ENCODE measurements at places on chromosomes 4 and X. TPM values are rescaled to one million over a fixed set of nuclear protein-coding genes. Genes with fewer than 3 reads are reported as not detected.

The KLHL5 gene
- total RNA-seq: 21.5 TPM

The ZMAT1 gene
- total RNA-seq: 14.8 TPM

The FAM184B gene
- not detected for total RNA-seq

The POLN gene
- total RNA-seq: 4.9 TPM

The LIMCH1 gene
- 0.07 TPM for total RNA-seq

The ABCG2 gene
- total RNA-seq: 0.54 TPM

The EPGN gene
- total RNA-seq: 0.54 TPM

The PPP1R2C gene
- 32.2 TPM for total RNA-seq

- DNase-seq: no peak
Observed at GRCh38 chr4:20829617-20830357, 129.5 kb downstream of the PACRGL start.

GRCh38 chr4:143538979-143539669 is 25.6 kb downstream of the SMARCA5 start:
- no peak for DNase-seq

DNA sequence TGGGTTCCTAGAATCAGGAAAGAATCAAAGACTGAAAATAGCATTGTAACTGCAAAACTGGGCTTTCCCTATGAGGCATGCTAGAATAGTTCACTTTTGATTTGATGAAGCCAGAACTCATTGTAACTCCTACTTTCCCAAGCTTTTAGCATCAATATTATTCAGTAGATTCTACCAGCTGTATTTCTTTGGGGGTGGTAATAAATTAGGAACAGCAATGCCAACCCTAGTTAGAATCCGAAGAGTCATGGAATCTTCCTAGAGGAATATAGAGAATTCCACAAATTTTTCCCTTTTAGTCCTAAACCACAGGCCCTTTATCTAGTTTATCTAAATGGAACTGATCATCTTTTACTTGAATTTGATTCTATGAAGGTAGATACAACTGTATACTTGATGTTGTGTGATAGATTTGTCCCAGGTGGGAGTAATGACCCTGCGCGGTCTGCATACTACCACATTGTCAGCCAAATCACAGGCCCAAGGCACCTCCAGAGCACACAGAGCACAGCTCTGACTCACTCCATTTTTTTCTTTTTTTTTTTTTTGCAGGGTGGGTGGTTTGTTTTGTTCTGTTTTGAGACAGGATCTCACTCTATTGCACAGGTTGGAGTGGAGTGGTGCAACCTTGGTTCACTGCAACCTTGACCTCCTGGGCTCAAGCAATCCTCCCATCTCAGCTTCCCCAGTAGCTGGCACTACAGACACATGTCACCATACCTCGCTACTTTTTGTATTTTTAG is 66.6 kb downstream of the EDNRA start:
- DNase-seq: no peak

DNA sequence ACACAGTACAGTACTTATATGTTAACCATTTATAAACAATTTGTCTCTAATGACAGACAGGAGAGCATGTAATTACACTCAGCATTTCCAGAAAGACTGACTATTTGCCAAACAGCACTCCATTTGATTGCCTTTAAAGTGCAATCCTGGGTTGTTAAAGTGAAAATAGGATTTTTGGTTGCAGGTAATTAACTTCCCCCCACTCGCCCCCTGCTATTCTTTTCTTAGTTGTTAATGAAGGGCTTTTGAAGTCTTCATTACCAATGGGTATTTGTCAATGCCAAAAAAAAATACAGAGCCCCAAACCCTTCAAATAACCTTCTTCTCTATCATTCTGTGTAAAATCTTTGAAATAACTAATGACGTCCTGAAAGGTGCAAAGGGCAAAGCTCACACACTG is 825.6 kb downstream of the STPG2 start:
- DNase-seq: no peak

DNA sequence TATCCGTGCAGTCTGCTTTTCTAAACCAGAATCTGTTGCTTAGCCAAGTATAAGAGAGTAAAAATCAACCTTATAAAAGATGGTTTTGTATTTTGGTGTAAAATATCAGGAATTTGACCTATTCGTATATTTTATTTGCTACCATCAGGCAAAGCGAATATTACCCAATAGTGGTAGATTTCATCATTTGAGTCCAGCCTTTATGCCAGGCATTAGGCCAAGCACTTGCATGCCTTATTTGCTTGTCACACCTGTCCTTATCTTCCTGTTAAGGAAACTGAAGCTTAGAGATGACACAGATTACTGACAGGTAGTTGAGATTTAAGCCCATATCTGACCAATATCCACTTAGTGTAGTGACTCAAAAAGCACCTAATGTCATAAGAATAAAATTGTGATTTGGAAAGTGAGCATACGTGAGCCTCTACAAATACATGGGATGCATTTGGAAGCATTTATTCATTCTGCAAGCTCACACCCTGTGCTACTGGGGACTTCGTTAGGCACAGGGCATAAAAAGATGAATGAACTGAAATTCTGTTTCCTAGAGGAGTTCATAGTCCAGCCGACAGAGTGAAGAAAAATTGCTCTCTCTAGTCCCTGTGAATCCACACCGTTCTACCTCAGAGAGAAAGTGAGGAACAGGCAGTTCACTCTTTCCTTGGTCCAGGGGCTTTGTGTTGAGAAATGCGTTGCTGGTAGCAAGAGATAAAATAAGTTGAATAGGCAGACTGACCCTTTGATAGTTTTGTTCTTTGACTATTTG is 2.3 kb upstream of the RNF212 start:
- DNase-seq: no peak

DNA sequence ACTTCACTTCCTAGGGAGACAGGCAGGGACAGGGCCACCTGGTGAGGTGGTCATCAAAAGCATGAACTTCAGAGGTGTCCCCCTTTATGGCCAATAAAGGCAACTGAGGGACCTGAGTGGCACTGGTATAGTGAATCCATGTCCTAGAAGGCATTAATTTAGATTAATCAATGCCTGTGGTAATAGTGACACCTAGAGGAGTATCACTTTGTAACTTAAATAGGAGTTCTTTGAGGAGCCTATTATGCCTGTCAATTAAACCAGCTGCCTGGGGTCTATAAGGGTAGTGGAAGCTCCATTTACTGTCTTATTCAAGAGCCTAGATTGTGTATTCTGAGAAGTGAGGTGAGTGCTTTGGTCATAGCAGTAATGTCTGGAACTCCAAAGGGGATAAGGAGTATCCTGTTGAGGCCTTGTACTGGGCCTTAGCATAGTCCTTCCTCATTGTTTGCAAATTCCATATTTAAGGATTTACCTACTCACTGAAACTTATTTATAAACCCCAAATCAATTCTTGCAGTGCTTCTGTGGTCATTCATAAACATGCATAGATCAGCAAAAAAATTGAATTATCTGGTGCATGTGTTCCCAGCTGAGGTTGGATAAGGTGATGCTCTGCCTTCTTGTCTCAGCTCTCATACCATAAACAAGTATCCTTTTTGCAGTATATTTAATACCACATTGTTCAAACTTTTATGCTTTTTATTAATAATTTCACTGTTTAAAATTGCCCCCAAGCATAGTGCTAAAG is 213.8 kb upstream of the RADX start:
- DNase-seq: no peak

- DNase-seq: peak; percentile 1
Observed at GRCh38 chr4:4492161-4492847, 49.5 kb downstream of the STX18 start.

DNA sequence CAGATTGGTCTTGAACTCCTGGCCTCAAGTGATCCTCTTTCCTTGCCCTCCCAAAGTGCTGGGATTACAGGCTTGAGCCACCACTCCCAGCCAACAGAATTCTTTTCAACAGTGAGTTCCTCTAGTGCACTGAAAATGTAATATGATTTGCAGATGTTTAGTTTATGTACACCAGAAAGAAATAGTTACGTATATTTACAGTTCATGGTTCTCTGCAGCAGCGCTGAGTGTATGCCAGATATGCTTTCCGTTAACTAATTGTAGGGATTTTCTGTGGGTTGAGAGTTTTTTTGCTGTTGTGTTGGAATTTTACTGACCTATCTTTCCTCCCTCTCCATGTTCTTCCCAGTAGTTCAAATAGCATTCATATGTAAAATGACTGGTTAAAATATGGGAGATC is 44.0 kb downstream of the GAB1 start:
- no peak for DNase-seq

DNA sequence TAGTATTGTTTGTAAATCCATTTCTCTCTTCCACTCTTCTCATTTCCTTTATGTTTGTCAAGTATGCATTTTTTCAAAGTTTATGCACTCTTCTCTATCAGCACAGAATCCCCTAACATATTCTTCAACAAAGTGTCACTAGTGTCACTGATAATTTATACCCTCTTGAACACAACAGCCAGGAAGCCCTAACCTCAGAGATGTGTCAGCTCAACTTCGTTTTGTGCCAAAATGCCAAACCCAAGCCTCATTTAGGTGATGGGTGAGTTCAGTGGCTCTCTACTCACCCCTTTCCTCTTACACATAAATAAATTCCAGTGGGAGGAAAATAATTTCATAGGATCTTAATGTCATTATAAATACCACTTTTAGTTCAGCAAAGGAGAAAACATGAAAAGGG is 22.4 kb upstream of the P2RY10 start:
- DNase-seq: no peak

DNA sequence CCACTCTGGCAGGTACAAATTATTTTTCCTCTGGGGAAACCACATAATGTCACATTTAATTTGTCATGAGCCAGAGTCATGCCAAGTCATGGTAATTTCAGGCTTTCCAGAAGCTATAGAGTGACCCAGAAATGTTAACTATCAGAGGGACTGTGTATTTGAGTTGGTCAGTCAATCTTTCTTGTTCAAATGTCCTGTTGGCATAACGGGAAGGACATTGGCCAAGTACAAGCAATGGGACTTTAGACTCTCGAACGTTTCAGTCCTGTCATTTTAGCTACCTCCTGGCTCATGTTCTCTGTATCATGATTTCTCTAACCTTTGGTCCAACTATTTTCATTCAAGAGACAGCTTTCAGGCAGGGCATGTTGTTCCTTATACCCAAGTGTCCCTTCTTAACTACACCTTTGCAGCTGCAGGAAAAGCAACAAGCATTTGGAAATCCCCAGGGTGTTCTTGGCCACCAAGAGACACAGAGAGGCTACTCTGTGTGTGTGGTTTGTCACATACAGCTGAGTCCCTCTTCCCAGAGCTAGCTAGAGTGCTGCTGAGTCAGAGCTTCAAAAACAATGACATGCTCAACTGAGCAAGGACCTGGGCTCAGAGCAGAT is 142.6 kb downstream of the EGF start:
- DNase-seq: no peak

GRCh38 chrX:69089203-69089602 is 76.0 kb downstream of the PJA1 start:
- DNase-seq: no peak

DNA sequence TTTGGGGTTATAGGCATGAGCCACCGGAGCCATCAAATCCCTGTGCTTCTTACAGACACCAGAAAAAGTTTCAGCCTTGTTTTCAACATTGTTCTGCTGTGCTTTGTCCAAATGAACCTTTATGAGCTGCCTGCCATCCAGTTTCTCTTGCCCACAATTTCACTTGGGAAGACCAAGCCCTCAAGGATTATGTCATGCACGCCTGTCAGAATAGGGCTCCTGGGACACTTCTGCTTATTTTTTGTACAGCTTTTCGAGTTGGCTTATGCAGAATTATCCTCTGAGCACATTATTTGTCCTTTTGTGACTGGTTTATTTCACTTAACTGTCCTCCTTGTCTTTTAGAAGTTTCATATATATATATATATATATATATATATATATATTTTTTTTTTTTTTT is 16.2 kb downstream of the UBE2K start:
- no peak for DNase-seq

DNA sequence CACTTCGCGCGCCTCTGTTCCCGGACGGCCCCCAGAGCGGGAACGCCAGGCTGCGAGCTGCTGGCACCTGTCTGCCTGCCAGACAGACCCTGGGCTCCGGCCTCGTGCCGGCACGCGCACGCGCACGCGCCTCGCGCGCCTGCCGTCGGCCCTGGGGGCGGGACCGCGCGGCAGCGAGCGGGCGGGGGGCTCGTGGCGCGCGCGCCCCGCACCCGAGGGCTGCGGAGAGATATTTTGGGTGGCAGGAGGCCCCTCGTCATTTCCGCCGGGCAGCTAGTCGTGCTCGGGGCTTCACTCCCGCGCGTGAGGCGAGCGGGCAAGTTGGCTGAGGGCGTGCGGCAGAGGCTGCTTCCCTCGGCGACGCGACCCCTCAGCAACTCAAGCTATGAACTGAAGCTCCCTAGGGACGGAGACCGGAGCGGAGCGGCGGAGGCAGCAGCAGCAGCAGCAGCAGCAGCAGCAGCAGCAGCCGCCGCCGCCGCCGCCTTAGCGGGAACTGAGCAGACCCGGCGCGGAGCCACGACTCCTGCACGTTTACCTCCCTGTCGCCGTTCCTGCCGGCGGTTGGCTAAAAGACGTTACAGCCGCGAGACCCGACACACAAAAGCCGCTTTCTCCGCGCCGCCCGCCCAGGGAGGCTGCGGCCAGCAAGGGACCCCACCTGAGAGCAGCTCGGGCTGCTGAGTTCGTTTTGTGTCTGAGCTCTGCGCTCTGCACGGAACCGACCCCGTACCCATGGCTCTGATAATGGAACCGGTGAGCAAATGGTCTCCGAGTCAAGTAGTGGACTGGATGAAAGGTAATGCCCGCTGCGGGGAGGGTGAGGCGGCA is at the start of gene CNKSR2:
CNKSR2 (plus strand) TSS at position 256 of the 831 bp plus-strand sequence; CDS start at position 736, 480 bp downstream.
- DNase-seq: peak; percentile 64

DNA sequence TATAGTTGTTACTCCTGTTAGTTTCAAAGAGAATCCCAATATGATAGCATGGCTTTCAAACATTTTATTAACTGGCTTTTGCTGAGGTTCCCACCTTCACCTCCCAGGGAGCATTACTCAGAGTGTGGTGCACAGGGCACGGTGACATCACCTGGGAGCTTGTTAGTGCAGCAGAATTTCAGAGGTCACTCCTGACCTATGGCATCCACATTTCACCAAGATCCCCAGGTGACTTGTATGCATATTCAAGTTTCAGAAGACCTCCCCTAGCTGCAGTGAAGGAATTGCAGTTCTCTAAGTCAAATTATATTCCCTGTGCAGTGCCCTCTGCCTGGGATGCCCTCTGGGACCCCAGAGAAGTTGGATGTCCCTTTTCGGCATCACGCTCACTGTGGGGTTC is 29.7 kb upstream of the LNX1 start:
- no peak for DNase-seq

DNA sequence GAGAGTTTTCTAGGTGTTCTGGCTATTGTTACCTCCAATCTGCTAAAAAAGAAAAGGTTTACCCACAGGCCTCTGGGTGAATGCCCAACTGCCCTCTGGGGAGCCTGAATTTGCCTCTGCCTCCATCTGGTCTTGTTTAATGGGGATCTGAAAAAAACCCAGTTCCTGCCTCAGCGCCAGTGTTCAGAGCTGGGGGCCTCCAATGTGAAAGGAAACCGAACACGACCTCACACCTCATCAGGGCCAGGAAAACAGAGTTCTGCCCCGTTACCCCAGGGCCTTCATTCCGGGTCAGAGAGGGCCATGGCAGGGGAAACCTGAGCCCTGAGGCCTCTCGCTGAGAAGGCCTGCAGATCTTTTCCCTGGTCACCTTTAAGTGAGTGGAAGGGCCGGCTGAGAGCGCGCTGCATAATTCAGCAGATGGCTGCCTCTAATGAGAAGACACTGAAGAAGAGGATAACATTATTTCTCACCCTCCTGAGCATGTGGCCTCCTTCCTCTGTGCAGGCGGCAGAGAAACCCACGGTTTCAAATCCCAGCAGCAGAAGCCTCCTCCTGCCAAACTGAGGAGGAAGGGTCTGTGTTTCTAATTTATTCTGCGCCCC is 6.8 kb downstream of the SEPTIN6 start:
- peak; percentile 56 for DNase-seq

- DNase-seq: no peak
Observed at GRCh38 chr4:6794189-6794588, 11.7 kb downstream of the KIAA0232 start.

Data from CD4-positive, CD25-positive, alpha-beta regulatory T cell (primary cell).